ENCODE measurements at places on chromosomes 7 and 10.
A peak's percentile ranks its signal among the peaks of the same experiment; 100 is the strongest.

DNA sequence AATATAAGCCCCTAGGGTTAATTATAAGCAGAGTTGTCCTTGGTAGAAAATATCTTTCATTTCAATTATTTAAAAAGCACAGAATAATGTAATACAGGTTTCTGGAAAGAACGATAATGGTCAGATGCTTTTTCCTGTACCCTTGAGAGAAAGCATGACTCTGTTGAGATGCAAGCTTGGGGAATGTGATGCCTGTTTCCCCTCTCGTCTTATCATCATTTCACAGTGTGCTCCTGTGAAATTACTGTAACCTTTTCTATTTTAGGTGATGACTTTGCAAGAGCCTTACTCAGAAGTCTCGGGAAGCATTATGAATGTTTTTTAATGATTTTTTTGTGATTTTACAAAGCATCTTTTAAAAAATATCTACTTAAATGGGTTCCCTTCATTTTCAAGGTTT is 243.0 kb downstream of the POLR1F start:
- DNase-seq = no peak

DNA sequence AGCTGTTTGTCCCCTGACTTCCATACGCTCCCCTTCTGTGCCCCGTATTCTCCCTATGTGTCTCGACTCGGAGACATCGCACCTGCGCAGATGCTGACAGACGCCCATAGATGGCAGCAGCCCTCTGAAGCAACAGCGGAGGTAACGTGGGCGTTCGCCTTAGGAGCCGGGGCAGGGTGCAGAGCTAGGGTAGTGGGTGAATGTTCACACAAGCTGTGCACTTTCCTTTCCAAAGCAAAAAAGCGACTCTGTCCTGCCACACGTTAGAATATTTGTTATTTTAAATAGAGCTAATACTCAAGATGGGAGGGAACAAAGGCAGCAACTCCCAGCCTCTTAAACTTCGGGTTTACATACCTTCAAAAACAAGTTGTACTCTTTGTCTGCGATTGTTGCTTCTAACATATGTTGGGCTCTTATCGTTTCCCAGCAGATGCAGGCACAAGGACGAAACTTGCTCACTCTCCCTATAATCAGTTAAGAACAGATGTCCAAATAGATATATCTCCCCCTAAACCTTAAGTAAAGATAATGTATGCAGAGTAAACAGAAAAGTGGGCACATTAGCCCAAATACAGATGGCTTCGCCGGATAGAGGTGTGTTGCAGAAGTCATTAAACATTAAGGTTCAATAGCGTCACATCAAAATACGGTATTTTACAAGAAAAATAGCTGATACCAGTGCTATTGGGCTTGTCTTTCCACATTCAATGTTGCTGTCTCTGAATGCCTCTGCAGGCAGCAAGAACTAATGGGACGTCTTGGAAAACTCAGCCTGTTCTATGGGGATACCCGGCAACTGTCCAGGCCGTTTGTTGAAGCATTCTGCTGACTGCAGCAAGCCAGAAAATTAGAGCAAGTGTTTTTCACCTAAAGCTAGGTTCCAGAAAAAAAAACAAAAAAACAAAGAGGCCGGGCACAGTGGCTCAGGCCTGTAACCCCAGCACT is 340.3 kb upstream of the PRKCQ start:
- peak; percentile 70 for DNase-seq

- DNase-seq = no peak
Measured at GRCh38 chr10:43042503-43043341, 34.1 kb upstream of the RET start.

- DNase-seq = no peak
Measured at GRCh38 chr7:156722043-156722826, 81.7 kb downstream of the RNF32 start.

DNA sequence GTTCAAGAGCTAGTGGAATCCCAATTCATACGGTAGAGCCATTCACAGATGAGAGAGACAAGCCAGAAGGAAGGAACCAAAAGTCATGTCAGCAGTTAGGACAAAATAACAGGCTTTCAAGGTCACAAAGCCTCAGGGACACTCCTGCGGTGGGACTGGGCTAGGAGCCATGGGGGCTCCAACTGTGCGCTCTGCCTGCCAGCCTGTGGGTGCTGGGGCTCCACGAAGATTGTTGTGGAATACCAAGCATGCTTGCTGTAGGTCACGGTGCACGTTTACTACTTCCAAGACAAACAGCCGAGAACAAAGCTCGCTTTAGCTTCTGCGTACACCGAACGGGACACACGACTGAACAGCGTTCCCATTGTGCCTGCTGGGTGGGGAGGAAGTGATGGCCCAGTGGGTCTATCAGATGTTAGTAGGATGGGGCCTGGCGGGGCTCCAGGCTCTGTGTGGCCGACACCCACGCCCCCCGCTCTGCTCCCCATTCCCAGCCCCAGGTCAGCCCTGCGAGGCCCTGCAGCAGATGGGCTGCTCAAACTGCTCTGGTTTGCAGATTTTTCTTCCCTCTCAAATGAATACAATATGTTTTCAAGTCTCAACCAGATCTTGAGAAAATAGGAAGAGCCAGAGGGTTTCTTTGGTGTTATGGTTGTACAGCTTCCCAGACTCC is 158.9 kb downstream of the EGFR start:
- DNase-seq = no peak

GRCh38 chr10:129952378-129953118 is 11.5 kb downstream of the EBF3 start:
- DNase-seq = no peak
